Vagina (tissue), 2 donors: ENCODE measurements at places on chromosomes 13 and 19.

GRCh38 chr19:15393963-15394362 lies 14.4 kb upstream of the AKAP8 start:
- DNase-seq = no peak

DNA sequence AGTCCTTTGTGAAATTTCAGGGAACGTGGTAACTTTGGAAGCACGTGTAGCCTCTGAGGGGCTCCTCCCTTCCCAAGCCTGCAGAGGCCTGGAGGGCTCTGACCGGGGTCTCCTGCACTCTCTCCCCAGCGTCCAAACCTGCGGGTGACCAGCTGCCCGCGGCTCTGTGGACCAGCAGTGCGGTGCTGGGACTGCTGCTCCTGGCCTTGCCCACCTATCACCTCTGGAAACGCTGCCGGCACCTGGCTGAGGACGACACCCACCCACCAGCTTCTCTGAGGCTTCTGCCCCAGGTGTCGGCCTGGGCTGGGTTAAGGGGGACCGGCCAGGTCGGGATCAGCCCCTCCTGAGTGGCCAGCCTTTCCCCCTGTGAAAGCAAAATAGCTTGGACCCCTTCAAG lies 2.7 kb upstream of the TPGS1 start:
- DNase-seq = no peak

GRCh38 chr19:14449321-14449720 lies 16.2 kb downstream of the PKN1 start:
- no peak for DNase-seq

- DNase-seq = no peak
Measured at GRCh38 chr19:35313587-35313986, 15.4 kb upstream of the CD22 start.

GRCh38 chr13:99218969-99219368 lies 18.3 kb downstream of the UBAC2 start:
- DNase-seq = no peak

DNA sequence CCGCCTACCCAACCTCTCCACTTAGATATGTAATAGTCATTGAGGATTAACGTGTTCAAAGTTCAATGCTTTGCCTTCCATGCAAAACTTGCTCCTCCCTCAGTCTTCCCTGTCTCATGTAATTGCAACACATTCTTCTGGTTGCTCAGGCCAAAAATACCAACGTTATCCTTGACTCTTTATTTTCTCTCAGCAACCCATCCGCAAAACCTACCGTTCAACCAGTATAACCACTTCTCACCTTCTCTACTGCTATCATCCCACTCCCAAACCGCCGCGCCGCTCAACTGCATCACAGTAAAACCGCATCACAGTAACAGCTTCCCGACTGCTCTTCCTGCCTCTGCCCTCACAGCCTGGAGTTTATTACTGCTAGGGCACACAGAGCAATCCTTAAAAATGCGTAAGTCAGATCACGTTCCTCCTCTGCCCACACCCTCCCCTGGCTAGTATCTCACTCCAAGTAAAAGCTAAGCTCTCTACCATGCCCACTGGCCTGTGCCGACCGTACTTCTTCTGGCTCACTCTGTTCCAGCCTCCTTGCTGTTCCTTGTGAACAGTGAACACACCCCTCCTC lies 8.2 kb downstream of the MTIF3 start:
- DNase-seq = no peak

GRCh38 chr13:43558939-43559338 lies 227.8 kb downstream of the ENOX1 start:
- DNase-seq = no peak

- no peak for DNase-seq
Measured at GRCh38 chr19:3483226-3483628, at the start of gene SMIM44. Gene SMIM44, minus strand, starts transcription at chr19:3483441. Its CDS starts 38 bp downstream, at chr19:3483403.

GRCh38 chr19:48804496-48804895 lies 6.3 kb downstream of the BCAT2 start:
- DNase-seq = no peak

GRCh38 chr13:75365724-75366173 lies 116.2 kb downstream of the TBC1D4 start:
- no peak for DNase-seq

DNA sequence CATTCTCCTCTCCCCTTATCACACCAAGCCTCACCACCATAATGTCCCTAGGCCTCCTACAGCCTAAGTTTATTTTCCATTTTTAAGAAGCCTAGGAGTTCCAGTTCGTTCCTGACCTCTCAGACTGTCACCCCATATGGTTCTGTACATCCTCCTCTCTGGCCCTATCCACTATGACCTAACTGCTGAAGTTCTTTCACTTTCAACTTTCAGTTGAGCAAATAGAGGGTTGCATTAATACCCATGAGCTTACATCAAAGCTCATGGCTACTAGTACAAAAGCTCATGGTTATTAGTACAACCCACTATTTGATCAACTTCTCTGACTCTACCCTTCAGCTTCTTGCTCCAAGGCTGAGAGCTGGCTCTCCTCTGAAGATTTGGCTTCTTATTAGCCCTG lies 72.9 kb downstream of the FGF14 start:
- DNase-seq = no peak

GRCh38 chr13:24491845-24492244 lies 20.7 kb downstream of the PARP4 start:
- no peak for DNase-seq

- no peak for DNase-seq
Measured at GRCh38 chr19:14577885-14578427, 4.9 kb upstream of the CLEC17A start.

DNA sequence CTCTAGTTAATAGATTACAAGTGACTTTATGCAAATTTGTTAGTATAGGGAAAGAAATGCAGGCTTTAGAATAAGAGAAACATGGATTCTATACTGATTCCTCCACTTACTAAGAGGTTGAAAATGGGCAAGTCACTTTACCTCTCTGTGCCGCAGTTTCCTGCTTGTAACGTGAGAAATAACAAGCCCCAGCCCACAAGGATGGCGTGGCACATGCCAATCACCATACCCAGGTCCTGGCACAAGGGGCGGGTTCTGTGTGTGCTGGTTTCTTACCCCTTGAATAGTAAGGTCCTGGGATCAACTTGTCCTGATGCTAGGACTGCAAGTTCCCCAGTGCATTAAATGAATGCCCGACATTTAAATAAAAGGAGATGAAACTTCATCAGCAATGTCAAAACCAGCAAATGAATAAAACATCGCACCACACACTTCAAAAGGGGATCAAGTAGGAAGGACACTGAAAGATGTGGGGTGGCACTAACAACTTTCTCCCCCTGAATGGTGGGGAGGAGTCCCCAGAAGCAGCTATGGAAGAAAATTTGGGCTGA lies 7.9 kb upstream of the SIGLEC9 start:
- no peak for DNase-seq

DNA sequence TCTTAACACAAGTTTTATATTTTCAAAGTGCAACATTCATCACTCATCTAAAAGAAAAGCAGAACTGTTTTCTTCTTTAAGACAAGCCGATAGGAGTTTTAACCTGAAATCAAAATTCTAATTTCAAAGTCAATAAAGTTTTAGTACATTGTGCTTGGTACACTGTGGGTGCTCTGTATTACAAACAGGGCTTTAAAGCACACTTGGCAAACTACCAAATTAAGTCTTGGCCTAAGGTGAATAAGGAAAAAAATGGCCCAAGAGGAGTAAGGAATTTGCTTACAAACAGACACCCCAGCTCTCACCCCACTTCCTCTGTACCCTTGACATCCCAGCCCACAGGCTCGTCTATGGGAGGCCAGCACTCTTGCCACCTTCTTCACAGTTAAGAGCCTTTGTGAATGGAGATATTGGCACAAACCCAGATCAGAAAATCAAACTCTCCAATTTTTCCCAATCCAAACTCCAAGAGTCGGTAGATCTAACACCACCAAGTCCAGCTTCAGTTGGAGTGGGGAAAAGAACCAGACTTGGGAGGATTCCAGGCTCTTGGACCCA lies 66.0 kb downstream of the ABCC4 start:
- no peak for DNase-seq

DNA sequence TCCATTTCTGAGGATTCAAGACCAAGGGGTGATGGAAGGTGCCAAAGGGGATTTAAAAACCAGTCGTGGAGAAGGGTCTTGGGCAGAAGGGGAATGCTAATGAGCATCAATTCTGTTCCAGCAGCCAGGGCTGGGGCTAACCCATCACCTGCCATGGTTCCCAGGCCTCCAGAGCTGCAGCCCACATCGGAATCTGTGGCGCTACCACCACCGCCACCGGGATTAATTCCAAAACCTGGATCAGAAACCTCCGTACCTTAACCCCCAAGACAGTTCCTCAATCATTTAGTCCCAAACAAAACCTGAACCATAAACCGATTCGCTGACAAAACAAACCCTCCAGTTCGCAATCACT lies 583 bp downstream of the ZNF615 start:
- no peak for DNase-seq

- no peak for DNase-seq
Measured at GRCh38 chr13:58187881-58188280, 556.3 kb downstream of the PCDH17 start.

- DNase-seq = no peak
Measured at GRCh38 chr13:88285329-88285728, 614.2 kb downstream of the SLITRK5 start.

DNA sequence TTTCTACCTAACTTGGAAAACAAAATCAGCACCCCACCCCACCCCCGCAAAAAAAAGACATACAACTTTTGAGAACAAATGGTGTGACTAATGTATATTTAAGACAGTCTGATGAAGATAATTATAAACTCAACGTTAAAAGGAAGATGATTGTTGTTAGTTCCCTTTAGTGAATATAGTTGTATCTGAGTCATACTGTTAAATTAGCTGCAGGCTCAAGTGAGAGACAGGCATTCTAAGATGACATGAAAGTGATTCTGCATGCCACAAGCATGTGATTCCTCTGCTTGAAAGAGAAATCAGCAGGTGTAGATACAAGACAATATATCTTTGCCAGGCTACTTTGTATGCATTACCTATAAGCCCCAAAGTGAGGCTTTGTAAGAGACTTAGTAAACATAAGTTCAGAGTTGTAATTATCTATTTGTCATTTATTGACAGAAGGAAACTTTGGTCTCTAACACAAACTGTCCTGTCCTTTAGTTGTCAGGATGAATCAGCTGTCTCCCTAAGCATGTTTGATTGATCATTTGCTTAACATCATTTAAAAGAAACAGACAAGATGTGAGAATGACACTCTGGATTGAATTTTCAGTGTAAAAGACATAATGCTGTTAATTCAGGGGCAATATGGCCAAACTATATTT lies 319.4 kb upstream of the HTR2A start:
- no peak for DNase-seq

DNA sequence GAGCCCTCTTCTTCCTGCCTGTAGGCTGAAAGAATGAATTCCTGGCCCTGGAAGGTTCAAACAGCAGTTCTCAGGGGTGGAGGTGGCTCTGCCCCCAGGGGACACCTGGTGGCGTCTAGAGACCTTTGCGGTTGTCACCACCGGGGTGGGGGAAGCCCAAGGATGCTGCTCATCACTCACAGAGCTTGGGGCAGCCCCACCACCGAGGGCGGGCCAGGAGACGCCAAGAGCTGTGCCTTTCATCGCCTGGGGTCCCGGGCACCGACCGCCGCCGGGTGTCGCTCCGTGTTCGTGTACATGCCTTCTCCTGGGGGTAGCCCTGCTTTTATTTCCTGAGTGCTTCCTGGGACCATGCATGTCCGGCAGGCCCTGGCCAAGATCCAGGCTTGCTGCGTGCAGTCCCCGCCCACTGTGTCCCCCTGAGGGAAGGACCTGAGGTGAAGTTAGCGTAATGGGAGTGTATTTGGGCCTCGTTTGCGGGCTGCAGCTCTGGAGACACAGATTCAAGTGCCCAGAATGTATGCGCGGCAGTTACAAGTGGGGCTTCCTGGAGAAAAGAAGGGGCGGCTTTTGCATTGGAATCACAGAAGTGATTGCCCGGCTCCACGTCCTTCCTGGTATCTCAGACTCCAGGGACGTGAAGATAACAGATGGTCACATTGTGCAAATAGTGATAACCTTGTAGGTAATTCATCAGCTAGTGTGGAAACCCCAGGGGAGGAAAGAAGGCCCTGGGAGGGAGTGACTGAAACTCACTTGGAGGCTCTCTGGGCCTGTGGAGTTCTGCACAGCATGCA lies 7.8 kb downstream of the DOT1L start:
- DNase-seq = no peak

GRCh38 chr13:108272333-108272732 lies 2.8 kb downstream of the TNFSF13B start:
- DNase-seq = no peak

GRCh38 chr13:51867062-51867461 lies 5.3 kb downstream of the CCDC70 start:
- no peak for DNase-seq

GRCh38 chr13:66367356-66367755 lies 862.8 kb downstream of the PCDH9 start:
- no peak for DNase-seq

- DNase-seq = no peak
Measured at GRCh38 chr19:28609944-28610343, 603.0 kb downstream of the UQCRFS1 start.

GRCh38 chr13:55887561-55887960 lies 1253.2 kb upstream of the PRR20A start:
- no peak for DNase-seq

GRCh38 chr13:47548294-47548840 lies 452.7 kb downstream of the SUCLA2 start:
- DNase-seq = no peak

GRCh38 chr19:57002710-57003109 lies 117.1 kb upstream of the USP29 start:
- DNase-seq = no peak

- DNase-seq = peak; percentile 69
Measured at GRCh38 chr13:45784755-45785675, 66.5 kb downstream of the SIAH3 start.

DNA sequence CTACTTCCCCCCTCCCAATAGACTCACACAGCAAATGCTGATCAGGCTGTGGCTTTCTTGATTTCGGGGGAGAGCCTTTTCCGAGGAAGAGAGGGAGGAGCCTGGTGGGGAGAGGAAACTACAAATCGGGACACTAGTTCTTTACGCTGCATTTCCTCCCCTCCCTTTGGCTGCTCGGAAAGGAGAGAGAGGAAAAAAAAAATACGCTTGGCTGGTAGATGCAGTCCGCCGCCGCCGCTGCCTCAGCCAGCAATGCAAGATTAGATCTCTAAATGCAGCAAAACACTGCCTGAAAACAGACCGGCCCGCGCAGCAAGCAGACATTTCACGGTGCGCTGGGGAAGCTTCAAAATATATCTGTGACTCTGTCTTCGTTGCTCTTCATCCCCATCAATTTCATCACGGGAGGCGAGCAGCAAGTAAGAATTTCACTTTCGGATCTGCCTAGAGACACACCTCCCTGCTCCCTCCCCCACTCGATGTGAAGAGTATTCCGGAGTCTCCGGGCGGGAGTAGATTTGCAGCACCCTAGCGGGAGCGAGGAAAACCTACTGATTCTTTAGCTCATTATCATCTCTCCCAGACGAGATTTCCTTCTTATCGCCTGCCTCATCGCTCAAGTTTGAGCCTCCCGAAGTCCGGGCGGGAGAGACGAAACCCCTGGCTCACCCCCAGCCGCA lies at the start of gene PCDH17:
TSS of gene PCDH17 (plus strand) at position 149 of the 680 bp plus-strand sequence. CDS start 803 bp downstream, outside the sequence.
- DNase-seq = no peak
